ENCODE measurements at places on chromosomes 5 and 9. TPM values are rescaled to one million over a fixed set of nuclear protein-coding genes. Genes with fewer than 3 reads are reported as not detected.

DNA sequence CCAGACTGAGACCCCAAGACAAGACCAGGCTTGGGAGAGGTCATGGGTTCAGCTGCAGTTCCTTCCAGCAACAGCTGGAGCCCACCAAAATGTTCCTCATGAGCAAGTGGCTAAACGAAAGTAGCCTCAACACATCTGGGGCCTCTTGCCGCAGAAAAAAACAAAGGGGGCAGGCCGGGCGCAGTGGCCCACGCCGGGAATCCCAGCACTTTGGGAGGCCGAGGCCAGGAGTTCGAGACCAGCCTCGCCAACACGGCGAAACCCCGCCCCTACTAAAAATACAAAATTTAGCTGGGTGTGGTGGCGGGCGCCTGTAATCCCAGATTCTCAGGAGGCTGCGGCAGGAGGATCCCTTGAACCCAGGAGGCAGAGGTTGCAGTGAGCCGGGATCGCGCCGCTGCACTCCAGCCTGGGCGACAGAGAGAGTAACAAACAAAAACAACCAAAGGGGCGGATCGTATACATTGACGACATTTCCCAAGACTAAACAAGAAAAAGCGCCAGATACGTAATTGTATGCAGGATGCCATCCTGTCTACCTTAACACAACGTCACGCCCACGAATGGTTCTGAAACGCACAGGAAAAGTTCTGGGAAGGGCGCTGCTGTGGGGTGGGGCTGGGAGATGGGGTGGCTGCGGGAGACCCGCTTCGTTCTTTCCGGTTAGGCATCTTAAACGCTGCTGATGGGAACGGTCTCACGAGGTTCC is 1.7 kb downstream of the INPP5E start:
- DNase-seq = peak; percentile 36

- DNase-seq = no peak
Observed at GRCh38 chr5:146574713-146575112, 58.7 kb upstream of the GPR151 start.

GRCh38 chr9:134894136-134894860 is 13.7 kb downstream of the FCN2 start:
- DNase-seq = no peak

DNA sequence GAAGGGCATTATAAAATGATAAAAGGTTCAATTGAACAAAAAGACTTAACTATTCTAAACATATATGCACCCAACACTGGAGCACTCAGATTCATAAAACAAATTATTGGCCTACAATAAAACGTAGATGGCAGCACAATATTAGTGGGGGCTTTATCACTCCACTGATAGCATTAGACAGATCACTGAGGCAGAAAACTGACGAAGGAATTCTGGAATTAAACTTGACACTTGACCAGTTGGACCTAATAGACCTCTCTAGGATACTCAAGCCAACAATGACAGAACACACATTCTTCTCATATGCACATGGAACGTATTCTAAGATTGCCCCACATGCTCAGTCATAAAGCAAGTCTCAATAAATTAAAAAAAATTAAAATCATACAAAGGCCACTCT is 18.4 kb upstream of the C9orf72 start:
- DNase-seq = no peak

GRCh38 chr5:151674626-151675610 is 11.8 kb downstream of the SPARC start:
- DNase-seq = no peak

- DNase-seq = peak; percentile 47
Observed at GRCh38 chr5:15521381-15522186, 21.6 kb downstream of the FBXL7 start.

GRCh38 chr5:143456952-143457547 is 53.6 kb upstream of the NR3C1 start:
- DNase-seq = peak; percentile 76

GRCh38 chr9:81079055-81079454 is 610.3 kb downstream of the TLE1 start:
- DNase-seq = no peak

- no peak for DNase-seq
Observed at GRCh38 chr5:90054612-90055011, 354.9 kb downstream of the CETN3 start.

- DNase-seq = no peak
Observed at GRCh38 chr5:172079876-172080275, 73.4 kb upstream of the FBXW11 start.

DNA sequence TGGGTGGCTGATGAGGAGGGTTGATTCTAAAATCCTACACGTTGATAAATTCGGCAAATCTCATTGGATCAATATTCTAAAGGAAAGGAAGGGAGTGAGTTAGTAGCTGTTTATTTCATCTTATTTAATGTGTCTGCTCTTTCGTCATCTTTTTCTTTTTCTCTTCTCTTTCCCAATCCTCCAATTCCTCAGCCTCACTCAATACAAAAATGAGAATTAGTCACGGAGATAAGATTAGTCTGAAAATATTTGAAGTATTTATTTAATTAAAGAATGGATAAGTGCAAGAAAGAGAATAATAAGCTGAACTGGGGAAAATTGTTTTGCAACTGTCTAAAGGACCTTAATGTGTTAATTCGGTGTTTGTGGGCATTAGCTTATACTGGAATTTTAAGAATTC is 1095.1 kb downstream of the DTWD2 start:
- DNase-seq = no peak

DNA sequence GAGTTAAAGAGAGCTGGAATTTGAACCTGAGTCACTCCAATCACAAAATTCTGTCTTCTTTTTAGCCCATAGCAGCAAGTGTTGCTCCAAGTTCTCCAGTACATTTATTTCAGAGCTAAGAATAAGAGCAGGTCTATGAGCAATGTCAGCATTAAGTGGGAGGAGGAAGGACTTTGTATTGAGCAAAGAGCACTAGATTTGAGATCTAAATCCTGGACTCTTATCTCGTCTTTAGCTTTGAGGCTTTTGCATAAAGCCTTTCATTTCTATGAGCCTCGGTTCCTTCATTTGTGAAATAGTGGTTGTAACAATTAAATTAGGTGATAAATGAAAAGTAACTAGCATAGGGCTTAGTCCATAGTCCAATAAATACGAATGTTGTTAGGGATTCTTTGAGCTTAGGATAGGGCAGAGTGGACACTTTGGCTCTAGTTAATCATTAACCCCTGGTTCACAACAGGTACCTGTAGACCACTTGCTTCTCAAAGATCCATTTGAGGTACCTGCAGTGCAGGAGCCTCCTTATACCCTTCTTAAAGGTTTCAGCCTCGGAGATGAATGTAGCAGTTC is 464.1 kb upstream of the KLF4 start:
- DNase-seq = no peak

DNA sequence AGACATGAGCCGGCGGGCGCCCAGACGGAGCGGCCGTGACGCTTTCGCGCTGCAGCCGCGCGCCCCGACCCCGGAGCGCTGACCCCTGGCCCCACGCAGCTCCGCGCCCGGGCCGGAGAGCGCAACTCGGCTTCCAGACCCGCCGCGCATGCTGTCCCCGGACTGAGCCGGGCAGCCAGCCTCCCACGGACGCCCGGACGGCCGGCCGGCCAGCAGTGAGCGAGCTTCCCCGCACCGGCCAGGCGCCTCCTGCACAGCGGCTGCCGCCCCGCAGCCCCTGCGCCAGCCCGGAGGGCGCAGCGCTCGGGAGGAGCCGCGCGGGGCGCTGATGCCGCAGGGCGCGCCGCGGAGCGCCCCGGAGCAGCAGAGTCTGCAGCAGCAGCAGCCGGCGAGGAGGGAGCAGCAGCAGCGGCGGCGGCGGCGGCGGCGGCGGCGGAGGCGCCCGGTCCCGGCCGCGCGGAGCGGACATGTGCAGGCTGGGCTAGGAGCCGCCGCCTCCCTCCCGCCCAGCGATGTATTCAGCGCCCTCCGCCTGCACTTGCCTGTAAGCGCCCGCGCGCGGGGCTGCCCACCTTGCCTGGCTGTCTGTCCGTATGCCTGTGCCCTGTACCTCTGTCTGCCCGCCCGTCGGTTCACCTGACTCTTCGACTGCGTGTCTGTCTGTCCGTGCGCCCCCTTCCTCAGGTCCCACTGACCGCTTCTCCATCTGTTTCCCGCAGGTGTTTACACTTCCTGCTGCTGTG is 412 bp downstream of the FGF18 start:
- DNase-seq = peak; percentile 29

DNA sequence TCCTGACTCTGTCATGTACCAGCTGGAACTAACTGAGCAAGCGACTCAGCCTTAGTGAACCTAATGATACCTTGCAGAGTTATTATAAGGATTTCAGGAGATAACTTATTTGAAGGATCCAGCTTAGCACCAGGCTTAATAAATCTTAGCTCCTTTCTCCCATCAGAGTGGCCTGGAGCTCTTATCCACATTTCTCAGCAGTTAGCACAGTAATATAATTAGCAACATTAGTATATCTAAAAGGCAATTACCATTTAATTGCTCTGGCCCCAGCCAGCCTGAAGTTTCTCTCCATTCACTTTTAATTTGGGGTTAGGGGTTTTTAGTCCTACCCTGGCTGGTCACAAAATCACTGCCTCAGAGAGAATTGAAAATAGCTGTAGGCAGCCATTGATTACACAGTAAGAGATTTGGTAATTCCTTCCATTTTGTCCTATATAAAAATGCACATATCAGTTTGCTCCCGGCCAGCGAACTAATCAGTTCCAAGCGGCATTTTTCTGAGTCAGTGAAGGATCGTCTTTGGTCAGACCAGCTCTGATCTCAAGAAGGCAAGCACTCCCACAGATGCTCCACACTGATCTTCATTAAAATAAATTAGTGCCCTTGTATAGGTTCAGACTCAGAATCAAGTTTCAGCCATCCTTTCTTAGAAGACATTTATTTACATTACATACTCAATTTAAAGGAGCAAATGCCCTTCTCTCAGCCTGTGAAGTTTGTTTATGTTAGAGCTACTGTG is 56.6 kb downstream of the SNCAIP start:
- peak; percentile 17 for DNase-seq

GRCh38 chr9:125890826-125891225 is 143.7 kb downstream of the PBX3 start:
- no peak for DNase-seq

GRCh38 chr5:132898094-132898493 is 24.6 kb downstream of the LEAP2 start:
- no peak for DNase-seq

- DNase-seq = no peak
Observed at GRCh38 chr9:133811471-133811870, 73.3 kb upstream of the SARDH start.

DNA sequence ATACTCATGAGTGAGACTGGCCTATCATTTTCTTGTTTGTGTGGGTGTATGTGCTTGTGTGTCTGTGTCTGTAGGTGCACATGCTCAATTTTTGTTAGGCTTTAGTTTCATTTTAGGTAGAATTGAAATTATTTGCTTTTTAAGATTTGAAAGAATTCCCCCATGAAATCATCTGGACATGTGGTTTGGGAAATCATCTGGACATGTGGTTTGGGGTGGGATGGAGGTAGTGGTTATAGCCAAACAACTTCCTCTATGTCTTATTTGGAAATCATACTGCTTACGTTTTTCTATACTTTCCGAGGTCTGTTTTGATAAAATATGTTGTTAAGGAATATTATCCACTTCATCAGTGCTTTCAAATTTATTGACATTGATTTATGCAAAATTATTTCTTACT is 485.4 kb upstream of the CLINT1 start:
- no peak for DNase-seq

DNA sequence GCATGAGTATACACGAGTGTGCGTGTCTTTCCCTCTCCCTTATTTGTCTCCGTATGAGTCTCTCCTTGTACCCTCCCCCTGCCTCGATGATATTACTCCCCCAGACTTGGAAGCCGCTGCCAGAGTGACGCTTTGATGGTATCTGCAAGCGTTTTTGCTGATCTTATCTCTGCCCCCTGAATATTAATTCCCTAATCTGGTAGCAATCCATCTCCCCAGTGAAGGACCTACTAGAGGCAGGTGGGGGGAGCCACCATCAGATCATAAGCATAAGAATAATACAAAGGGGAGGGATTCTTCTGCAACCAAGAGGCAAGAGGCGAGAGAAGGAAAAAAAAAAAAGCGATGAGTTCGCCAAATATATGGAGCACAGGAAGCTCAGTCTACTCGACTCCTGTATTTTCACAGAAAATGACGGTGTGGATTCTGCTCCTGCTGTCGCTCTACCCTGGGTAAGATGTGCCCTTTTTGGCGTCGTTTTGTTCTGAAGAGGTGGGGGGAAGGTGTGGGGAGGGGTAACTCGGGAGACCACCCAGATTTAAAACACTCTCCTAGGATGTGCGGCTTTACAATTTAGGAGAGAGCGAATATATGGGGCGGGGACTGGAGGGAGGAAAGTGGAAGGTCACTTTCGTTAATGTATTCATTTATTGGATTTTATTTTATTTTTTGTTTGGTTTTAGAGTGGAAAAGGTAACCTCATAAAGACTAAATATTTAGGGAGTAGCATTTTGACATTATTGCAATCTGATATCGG is at the start of gene GABRG2:
Gene GABRG2, plus strand, starts transcription at position 119 of the 757 bp plus-strand sequence. Its CDS starts 227 bp downstream, at position 346.
- DNase-seq = no peak

- DNase-seq = no peak
Observed at GRCh38 chr9:116713271-116713670, 26.2 kb downstream of the TRIM32 start.

DNA sequence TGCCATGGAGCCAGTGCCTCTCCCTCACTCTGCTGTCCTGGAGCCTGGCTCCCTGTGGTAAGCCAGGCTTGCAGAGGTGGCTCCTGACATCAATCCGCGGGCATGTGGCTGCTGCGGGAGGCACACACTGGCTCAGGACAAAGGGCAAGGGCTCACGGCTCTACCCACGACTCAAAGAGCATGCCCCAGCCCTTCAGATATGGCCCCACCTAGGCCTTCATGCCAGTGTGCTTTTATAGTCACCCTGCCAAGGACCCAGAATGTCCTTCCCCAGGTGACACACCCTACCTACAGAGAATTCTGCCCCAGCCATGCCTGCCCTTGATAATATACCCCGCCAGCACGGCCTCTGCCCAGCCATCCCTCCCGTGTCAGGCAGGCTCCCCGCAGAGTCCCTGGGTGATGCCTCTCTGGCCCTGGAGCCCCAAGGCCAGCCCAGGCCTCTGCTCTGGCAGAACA is 1.6 kb downstream of the MGAT4B start:
- no peak for DNase-seq

GRCh38 chr5:97075649-97076048 is 66.8 kb downstream of the LIX1 start:
- DNase-seq = no peak

DNA sequence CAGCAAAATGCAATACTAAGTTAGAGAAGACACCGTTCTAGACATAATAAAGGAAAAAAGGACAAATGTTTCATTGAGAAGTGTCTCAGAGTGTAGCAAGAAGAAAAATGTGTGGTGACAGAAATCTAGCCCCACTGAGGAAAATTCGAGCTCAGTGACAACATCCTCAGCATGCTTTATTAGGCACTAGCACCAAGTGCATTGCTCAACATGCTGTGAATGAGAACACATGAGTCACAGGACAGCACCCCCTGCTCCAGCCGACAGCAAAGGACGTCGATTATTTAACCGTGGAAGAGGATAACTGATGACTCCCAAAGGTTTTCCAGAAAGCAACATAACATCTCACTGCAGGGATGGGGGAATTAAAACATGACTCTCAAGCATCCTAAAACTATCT is 182.7 kb downstream of the GNAQ start:
- DNase-seq = peak; percentile 91

Gene RANBP3L
- total RNA-seq = not detected

Gene PGM5
- 14.7 TPM for total RNA-seq

Gene C9orf78
- total RNA-seq = 57.5 TPM

Gene ECM2
- total RNA-seq = 0.36 TPM

Gene FGF10
- total RNA-seq = not detected

Gene RFX3
- 2.5 TPM for total RNA-seq

Gene ECSCR
- 3.1 TPM for total RNA-seq

Gene ZFP2
- 0.56 TPM for total RNA-seq

Gene CFAP157
- not detected for total RNA-seq
